ENCODE measurements at places on chromosomes 6 and 20.
A peak's percentile ranks its signal among the peaks of the same experiment; 100 is the strongest.

DNA sequence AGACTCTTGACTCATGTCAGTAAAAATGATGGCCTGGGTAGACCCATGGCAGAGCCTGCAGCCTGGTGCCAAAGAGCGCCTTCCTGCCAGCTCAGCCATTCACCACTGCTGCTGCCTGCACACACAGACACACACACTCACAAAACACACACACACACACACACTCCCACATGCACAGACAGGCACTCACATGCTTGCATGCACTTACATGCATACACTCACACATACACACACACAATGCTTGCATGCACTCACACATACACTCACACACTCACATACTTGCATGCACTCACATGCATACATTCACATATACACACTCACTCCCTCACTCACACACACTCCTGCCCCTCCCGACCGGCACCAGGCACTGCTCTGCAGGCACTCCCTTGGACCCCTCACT, 18.0 kb upstream of the SYNDIG1 start:
- no peak for DNase-seq

- DNase-seq: no peak
Measured at GRCh38 chr6:10154251-10154650, 260.6 kb downstream of the TFAP2A start.

DNA sequence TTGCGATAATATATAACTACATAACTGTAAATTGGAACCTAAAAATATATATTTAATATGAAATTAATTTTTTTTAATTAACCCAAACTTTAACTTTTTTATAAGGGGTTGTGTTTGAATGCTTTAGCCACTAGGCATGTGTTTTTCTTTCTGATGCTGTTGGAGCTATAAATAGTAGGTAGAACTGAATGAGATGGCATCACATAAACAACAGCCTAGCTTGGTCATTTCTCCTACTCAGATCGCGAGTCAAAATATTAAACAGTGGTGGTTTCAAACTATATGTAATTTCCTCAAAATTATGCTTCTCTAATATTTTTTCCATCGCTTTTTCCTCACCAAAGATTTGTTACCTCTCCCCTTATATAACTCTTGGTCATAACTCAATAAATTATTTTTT, 243.2 kb downstream of the ARID1B start:
- no peak for DNase-seq

GRCh38 chr6:104702126-104702841, 157.4 kb downstream of the HACE1 start:
- no peak for DNase-seq

- DNase-seq: no peak
Measured at GRCh38 chr6:133835901-133836300, 53.0 kb upstream of the TCF21 start.

- DNase-seq: no peak
Measured at GRCh38 chr6:85126485-85127167, 323.3 kb upstream of the NT5E start.

DNA sequence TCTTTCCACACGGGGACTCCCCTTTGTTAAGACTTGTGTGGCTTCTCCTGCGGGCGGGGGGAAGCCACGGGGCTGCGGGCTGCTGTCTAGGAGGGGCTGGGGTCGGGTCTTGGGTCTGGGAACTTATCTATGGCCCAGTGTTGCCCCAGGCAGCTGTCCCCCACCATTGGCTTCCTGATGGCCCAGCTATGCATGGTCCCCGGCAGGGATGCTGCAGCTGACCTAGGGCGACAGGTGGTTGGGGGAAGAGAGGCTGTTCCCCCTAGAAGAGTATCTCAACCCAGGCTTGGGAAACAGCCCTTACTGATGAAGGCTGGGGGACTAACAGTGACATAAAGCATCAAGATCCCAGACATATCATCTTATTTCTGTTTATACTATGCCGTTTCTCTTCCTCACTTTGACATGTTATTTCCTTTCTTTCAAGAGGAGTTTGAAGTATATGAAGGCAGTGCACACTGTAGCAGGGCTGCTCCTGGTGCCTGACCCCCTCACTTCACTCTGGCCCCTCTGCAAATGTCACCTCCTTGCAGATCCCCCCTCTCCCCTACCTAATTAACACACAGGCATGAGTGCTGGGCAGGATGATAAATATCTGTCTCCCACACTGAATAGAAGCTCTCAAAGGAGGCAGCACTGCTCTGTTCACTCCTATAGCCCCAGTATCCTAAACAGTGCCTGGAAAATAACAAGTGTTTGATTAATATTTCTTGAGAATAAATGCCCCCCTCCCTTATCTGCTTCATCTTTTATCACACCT, 87.0 kb downstream of the HIVEP2 start:
- no peak for DNase-seq

- DNase-seq: no peak
Measured at GRCh38 chr20:60011512-60012507, 53.6 kb downstream of the CDH26 start.

DNA sequence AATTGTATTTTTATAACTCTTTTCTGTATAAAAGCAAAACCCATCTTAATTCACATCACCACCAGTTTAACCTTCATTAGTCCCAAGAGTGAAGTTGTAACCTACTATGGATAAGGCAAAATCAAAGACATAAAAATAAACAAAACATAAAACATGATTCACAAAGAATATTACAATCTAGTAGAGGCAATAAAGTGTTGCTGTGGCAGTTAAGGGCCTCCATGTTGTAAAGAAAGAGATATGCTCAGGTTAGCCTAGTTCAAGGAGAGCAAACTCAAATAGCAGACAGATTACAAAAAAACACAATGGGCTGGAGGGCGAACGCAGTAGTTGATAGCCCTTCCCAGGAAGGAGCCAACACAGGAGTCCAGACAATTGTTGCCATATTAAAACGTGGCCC, 13.4 kb downstream of the LGSN start:
- no peak for DNase-seq

GRCh38 chr6:71197780-71198179, 90.8 kb upstream of the OGFRL1 start:
- DNase-seq: no peak

- no peak for DNase-seq
Measured at GRCh38 chr6:14172562-14172961, 55.0 kb downstream of the CD83 start.

- no peak for DNase-seq
Measured at GRCh38 chr6:120173250-120173649, 823.7 kb upstream of the MAN1A1 start.

DNA sequence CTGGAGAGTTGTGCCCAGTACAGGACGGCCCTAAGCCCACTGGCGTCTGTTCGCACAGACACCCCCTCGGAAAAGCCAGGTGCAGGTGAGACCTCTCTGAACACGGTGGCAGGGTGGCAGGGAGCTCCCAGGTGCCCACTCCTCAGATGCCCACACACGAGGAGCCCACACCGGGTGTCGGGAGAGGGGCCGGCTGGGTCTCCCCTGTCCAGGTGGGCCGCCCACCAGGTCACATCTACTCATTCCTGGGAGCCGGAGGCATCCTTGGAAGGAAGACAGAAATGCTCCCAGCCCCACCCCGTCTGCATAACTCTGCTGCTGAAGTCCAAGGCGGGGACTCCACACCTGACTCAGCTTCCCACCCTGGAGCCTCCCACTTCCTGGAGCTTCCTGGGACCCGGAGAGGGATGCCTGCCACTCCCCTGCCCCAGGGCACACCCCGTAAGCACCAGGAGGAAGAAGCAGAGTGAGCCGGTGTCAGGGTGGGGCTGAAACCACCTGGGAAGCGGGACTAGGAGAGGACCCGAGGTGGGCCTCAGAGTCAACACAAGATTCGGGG, 2.5 kb downstream of the SRMS start:
- DNase-seq: no peak

GRCh38 chr6:5025911-5026819, 22.3 kb upstream of the RPP40 start:
- no peak for DNase-seq

DNA sequence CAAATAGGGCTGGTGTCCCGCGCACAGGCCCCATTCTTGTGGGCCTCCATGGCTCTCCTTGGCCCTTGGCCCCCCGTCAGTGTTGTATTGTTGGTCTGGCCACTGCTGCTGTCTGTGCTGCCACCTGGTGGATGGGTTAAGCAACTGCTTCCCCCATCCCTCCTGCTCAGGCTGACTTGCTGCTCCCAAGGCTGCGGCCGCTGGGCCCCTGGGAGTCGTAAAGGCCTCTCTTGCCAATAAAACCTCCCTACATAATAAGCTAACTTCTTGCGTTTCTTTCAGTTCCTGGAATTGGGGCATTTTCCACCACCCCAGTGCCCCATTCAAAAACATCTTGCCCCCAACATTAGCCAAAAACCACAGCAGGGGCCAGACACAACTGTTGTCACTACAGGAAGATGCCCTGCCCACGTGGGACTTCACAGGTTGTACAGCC, 27.1 kb downstream of the CD83 start:
- peak; percentile 9 for DNase-seq

DNA sequence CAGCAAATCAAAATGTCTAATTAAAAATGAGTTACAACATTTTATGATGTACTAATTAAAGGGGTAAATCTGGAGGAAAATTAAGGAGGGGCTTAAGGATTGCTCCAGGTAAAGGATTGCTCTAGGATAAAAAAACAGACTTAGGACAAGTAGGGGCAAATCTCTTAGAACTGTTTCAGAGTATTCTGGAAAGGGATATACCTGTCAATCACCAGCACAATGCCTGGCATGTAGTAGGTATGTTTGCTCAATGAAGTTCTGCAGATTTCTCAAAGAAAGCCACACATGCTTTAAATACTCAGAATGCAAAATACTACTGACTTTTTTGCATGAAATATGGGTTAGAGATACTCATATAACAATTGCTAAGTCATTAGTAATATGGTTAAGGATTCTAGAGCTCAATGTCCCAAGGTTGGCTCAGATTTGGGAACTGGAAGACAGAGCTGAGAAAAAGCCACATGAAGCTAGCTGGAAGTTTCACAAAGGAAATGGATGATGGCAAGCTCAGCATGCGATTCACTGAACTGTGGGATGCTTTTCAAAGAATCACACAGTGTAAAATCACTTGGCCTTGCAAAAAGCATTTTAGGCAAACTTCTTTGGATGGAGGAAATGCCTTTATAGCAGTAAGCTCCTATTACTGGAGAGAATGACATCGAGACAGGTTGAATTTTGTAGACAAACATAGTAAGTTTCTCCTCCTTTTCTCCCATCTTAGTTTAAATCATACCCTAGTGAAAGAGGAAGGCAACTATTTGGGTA, 72.8 kb downstream of the MAP3K5 start:
- DNase-seq: no peak

DNA sequence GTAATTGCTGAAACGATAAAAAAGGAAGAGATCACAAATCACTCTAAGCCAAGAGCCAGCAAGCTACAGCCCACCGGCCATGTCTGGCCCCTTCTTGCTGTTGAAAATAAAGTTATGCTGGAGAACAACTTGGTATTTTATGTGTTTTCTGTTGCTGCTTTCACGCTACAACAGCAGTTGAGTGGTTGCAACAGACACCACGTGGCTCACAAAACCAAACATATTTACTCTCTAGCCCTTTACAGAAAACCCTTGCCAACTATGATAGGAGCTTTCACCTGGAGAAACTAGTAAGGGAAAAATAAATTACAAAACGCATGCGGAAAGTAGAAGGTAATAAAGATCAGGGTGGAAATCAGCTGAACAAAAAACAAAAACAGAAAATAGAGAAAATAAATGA, 41.1 kb upstream of the SLCO4A1 start:
- no peak for DNase-seq

DNA sequence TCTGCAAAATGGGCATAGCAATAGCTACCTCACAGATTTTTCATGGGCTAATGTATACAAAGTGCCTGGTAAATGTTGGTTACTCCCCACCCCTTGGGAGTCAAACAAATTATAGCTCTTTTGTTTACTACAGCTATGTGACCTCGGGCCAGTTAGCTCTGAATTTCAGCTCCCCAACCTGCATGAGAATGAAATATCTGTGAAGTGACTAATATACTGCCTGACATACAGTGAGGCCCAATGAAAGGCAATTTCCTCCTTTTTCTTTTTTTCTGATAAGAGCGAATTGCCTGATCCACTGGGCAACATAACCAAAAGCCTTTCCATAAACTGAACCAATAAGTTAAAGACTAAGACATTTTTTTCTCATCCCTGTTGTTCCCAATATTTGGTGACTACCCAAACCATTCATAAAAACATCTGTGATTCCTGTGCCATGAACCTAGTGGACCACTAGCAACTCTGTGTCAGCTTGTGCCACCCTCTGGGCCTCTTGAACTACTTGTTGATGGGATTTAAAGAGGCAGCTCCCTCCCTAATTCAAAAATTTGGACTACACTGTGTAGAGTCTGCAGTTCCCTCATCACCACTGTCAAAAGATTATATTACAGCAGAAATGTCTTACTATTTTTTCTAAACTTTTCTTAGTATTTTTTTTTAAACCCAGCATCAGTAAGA, 91.9 kb upstream of the TMEM30A start:
- no peak for DNase-seq

DNA sequence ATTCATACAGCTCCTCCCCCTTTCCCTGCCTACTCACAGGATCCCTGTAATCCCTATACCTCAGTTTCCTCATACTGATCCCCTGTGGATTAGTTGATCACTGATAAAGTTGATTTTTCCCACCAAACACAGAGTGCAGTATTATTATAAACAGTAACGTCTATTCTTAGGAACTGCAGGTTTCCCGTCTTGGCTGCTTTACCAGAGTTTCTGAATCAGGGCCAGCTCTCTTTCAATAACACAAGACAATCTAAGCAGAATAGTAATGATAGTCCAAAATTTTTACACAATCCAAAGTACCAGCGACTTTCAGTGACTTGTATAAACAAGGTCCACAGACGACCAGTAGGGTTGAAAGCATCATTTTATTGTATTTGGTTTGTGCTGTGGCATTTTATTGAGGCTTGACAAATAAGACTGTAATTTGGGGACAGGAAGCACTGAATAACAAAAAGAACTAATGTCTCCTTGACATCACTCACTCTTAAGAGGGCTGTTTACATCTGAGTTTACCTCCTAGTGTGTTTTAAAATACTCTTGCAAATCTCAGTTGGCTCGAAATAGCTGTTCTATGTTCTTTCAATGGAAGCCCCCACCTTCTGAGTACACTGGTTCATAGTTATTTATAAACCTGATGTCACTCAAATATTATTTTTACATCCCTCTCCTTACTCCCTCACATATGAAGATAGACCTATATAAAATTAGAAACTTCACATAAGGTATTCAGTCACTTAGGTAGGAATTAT, 6.1 kb upstream of the JARID2 start:
- DNase-seq: no peak

DNA sequence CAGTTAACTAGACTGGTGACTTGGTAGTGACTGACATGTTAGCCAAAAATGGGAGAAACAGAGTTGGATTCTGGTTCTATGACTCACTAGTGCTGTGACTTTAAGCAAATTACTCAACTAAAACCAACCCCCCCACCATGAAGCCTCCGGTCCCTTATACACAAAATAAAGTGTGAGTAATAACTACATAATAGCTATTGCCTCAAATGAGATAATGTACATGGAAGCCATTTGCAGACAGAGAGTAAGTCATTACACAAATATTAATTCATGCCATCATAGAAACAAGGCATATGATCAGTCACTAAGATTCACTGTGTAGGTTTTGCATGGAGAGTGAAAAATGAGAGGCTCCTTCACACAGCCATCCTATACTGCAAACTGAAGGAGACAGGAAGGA, 111.9 kb downstream of the HIVEP2 start:
- DNase-seq: no peak

GRCh38 chr20:40335901-40336351, 353.1 kb downstream of the MAFB start:
- DNase-seq: no peak
